ENCODE measurements at places on chromosomes 4 and X. TPM values are rescaled to one million over a fixed set of nuclear protein-coding genes. Genes with fewer than 3 reads are reported as not detected.

- no peak for DNase-seq
Measured at GRCh38 chr4:98614094-98614493, 44.3 kb downstream of the TSPAN5 start.

- DNase-seq = no peak
Measured at GRCh38 chr4:5874811-5875449, 18.0 kb downstream of the CRMP1 start.

DNA sequence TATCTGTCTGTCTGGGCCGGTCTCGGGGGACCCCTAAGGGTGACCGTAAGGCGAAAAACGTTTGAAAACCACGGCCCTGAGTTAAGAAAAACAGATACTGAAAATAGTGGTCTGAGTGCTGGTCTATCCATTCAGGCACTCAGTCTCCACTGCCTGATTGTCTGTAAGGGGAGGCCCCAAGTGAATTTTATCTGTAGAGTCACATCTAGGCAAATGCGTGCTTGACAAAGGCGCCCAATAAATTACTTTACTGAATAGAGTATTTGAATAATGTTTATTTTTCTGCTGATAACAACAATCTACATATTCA lies 465 bp downstream of the HNRNPH2 start:
- DNase-seq = no peak

GRCh38 chr4:173524218-173525117 lies 5.6 kb downstream of the HAND2 start:
- DNase-seq = no peak

GRCh38 chr4:121277194-121278105 lies 103.4 kb downstream of the QRFPR start:
- DNase-seq = no peak

DNA sequence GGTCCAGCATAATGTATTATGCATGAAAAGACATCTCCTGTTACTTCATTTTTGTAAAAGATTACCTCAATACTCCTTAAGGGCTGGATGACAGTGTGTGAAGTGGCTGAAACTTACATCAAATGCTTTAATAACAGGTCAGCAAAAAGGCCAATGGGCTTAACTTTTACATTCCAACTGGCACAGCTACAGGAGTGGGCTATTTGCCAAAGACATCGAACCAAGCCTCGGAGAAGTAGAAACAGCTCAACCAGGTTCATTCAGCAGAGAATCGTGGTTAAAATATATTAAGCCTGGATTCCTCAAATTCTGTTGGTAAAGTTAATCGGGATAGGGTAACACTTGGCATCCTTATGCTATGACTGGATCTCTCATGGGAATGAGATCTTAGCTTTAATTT lies 639.7 kb downstream of the TRIML1 start:
- no peak for DNase-seq

DNA sequence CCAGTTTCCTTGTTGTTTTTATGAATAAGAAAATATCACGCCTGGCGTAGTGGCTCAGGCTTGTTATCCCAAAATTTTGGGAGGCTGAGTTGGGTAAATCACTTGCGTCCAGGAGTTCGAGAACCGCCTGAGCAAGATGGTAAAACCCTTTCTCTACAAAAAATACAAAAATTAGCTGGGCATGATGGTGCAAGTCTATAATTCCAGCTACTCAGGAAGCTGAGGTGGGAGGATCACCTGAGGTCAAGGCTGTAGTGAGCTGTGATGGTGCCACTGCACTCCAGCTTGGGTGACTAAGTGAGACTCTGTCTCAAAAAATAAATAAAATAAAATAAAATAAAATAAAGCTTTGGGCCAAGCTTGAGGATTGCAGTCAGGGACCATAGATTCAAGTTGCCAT lies 827.2 kb downstream of the FSTL5 start:
- DNase-seq = no peak

DNA sequence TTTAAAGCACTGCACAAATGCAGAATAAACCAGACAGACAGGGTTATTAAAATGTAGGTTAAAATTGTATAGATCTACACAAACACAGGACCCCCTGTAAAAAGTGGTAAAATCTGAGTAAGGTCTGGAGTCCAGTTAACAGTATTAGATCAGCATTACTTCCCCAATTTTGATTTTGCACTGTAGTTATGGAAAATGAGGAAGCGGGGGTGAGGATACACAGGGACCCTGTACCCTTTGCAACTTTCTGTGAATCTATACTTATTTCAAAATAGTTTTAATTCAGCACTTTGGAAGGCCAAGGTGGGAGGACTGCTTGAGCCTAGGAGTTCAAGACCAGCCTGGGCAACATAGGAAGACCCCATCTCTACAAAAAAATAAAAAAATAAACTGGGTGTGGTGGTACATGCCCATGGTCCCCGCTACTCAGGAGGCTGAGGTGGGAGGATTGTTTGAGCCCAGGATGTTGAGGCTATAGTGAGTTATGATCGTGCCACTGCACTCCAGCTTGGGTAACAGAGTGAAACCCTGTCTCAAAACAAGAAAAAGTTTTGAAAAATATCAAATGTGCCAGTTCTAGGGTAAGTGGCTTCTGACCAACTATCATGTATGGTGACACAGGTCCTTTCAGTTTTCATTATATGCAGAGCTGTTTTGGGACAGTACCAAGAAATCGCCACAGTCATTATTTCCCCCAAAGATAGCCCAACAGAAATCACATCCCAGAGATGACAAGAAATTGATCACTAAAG lies 17.7 kb downstream of the SEL1L3 start:
- no peak for DNase-seq

DNA sequence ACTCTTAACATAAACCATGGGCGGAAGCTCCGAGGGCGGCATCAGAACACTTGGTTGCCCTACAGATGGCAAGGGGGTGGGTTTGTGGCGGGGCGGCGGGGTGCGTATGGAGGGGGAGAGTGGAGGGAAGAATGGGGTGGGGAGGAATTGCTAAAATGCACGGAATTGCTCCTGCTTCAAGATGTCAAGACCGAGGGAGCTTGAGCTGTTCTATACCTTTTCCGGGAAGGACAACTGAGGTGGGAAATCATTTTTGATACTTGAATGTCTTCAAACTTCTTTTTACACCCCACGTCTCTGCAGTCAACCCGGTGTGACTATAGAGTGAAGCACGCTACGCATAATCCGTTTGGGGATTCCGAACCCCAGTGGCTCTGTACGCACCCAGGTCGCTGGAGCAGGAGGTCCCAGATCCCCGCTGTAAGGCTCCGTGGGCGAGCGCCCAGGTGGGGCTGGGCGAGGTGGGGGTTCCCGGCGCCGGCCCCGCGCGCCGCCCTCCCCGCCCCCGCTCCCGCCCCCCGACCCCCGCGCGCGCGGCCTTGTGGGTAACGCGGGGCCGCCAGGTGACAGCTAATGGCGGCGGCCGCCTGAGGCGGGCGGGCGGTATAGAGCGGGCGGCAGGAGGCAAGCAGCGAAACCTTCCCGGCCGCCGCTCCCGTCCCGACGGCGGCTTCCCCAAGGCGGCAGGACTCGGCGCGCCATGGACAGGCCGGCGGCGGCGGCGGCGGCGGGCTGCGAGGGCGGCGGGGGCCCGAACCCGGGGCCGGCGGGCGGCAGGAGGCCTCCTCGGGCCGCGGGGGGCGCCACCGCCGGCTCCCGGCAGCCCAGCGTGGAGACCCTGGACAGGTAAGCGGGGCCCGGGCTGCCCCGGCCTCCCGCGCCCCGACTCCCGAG lies at the start of gene MTMR1:
MTMR1 (plus strand) TSS at position 566 of the 894 bp plus-strand sequence; CDS start at position 701, 135 bp downstream.
- no peak for DNase-seq

DNA sequence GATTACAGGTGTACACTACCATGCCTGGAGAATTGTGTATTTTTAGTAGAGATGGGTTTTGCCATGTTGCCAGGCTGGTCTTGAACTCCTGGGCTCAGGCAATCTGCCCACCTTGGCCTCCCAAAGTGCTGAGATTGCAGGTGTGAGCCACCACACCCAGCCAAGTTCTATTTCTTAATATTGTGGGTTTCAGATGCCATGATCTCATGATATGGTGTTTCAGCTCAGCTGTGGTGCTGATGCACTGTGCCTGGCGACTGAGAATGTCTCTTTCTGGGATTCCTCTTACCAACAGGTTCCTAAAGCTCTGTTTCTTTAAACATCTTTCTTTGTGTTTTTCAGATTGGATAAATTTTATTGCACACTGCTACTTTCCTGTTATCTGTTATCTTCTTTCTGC lies 17.3 kb upstream of the NDUFC1 start:
- DNase-seq = no peak

GRCh38 chrX:38638952-38639529 lies 77.7 kb downstream of the TSPAN7 start:
- no peak for DNase-seq

GRCh38 chr4:6404611-6405396 lies 67.6 kb downstream of the PPP2R2C start:
- DNase-seq = no peak

TEX13D gene
- not detected for total RNA-seq

KIAA1210 gene
- total RNA-seq = 0.08 TPM

HTN3 gene
- not detected for total RNA-seq

NDST4 gene
- not detected for total RNA-seq

Data from cardiac septum (tissue), 1 donor.